ENCODE measurements at places on chromosomes 6 and 20. TPM values are rescaled to one million over a fixed set of nuclear protein-coding genes. Genes with fewer than 3 reads are reported as not detected.

DNA sequence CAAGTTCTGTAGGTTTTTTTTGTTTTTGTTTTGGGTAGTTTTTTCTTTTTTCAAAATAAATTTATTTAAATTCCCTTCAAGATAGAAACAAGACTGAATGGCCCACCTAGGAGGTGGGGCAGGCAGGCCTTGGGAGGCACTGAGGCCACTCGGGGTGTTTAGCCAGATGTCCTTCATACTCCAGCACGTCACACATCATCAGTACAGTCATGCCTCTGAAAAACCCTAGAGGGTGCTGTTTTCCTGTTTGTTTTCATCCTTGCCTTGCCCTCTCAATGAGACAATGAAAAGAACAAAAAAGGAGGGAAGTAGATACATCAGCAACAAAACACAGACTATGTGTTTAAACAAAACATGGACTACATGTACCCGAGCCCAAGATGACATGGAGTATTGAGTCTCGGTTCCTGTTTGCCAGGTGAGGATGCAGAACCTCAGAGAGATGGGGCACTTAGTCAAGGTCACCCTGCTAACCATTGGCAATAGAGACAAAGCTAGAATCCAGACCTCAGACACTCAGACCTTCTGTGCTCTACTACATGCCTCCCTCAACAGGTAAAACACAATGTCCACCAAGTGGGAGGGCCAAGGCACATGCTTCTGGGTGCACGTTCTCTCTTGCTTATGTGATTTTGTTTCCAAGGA lies 26.8 kb upstream of the CLIC5 start:
- H3K4me1 ChIP-seq = peaks cover 8% of the 10 kb centered on the region
- peak; percentile 44 for DNase-seq
- no peak overlapping the region for H3K27ac ChIP-seq
- no peaks in the 10 kb centered on the region for H3K36me3 ChIP-seq
- no peak overlapping the region for H3K4me3 ChIP-seq
- H3K27me3 ChIP-seq = no peaks in the 10 kb centered on the region

DNA sequence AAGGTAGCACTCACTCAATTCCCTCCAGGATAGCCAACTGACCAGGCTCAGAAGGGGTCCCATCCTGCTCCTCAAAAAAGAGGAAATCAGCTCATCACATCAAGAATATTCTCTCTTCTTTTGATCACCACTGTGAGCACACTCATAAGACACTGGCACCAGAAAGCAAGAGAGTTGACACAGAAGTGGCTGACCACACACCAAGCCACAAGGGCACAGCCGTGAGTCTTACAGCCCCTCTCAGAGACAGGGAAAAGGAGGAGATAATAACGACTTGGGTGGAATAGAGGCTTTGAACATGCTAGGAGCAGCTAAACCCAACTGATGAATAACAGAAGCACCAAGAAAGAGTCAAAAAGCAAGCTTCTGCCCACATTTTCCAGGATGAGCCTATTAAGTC lies 249.1 kb upstream of the PREP start:
- H3K36me3 ChIP-seq = no peaks in the 10 kb centered on the region
- no peak for DNase-seq
- peaks cover 25% of the 10 kb centered on the region for H3K27me3 ChIP-seq
- no peak overlapping the region for H3K27ac ChIP-seq
- no peak overlapping the region for H3K4me3 ChIP-seq

DNA sequence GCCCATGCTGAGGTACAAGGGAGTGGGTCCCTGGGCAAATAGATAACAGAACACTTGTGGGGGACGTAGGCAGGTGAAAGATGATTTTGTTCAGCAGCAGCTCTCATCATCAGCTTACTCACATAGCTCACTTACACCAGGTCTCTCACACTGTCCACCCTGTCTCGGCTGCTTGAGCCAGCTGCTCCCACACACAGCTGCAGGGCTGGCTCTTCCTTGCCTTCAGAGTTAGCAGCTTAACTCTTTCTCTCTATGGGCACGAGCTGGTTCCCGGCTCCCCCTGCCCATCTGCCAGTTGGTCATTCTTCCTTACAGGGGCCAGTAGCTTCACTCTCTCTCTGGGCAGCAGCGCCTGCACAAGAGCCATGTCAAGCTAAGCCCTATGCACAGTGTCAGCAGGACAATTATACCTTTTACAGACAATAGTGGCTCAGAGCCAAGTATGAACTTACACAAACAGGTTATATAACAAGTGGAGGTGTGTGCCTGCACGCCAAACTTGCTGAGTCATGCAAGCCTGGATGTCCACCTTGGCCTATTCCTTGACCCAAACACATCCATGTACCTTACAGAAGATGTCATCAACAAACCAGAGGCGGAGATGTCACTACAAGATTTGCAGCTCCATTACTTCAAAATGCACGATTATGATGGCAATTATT lies 18.7 kb downstream of the ZNF391 start:
- no peaks in the 10 kb centered on the region for H3K27me3 ChIP-seq
- no peak for DNase-seq
- no peaks in the 10 kb centered on the region for H3K36me3 ChIP-seq
- no peaks in the 10 kb centered on the region for H3K4me1 ChIP-seq

DNA sequence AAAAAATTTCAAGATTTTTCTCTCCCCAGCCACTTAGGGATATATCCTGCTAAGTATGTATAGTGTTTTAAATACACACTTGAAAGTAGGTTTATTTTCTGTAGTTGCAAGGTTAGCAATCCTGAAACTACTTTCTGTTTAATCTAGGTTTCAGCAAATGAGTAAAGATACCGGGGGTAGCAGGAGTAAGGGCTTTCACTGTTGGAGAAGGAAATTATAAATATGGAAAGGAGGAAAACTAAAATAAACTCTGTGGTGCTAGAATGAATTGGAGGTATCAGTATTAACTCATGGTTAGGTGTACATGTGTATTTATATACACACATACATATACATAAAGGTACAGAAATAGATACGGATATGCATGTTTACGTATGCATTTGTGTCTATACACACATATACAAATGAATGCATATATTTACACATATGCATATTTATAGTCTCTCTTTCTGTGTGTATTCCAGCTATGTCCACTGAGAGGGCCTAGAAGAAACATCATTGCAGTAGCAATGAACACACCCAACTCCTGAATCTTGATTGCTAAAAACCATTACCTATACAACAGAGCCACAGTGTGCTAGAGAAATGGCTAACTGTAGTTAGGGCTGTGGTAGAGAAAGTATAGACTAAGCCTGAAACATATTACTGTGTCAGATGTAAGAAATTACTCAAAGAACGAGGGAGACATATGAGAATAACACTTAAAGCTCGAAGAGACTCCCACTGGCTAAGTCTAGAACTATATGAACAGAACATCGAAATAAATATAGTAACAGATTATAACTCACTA lies 95.9 kb upstream of the EMILIN3 start:
- peaks cover 11% of the 10 kb centered on the region for H3K36me3 ChIP-seq
- H3K4me1 ChIP-seq = no peaks in the 10 kb centered on the region
- DNase-seq = no peak
- H3K27me3 ChIP-seq = no peaks in the 10 kb centered on the region
- H3K27ac ChIP-seq = no peak overlapping the region

GRCh38 chr6:715709-716491 lies 23.0 kb upstream of the EXOC2 start:
- peaks cover 4% of the 10 kb centered on the region for H3K36me3 ChIP-seq
- H3K27me3 ChIP-seq = peaks cover 40% of the 10 kb centered on the region
- H3K4me3 ChIP-seq = no peak overlapping the region
- DNase-seq = no peak
- no peak overlapping the region for H3K27ac ChIP-seq

DNA sequence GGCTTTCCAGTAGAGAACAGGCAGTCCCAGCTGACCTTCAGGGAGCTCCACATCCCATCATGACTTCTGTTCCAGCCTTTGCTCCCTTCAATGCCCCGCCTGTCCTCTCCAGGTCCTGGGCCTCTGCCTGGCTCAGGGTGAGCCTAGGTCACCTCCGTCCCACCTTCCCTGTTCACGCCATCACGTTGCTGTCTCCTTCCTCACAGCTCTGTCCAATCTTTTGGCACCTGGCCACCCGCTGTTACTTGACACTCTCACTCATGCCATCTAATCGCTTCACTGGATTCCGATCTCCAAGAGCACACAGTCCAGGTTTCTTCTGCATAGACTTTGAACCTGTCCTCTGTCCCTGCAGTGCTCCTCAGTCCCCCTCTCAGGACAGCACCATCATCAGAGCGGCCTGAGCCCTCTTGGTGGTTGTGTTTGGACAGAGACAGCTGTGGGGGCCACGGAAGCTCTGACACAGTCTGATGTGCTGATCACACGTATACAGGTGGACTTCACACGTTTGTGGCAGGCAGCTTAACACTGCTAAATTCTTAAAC lies 34.7 kb upstream of the TIAM2 start:
- H3K27ac ChIP-seq = peak overlapping the region; percentile 79
- peak overlapping the region; percentile 29 for H3K4me3 ChIP-seq
- H3K4me1 ChIP-seq = peaks cover 28% of the 10 kb centered on the region

DNA sequence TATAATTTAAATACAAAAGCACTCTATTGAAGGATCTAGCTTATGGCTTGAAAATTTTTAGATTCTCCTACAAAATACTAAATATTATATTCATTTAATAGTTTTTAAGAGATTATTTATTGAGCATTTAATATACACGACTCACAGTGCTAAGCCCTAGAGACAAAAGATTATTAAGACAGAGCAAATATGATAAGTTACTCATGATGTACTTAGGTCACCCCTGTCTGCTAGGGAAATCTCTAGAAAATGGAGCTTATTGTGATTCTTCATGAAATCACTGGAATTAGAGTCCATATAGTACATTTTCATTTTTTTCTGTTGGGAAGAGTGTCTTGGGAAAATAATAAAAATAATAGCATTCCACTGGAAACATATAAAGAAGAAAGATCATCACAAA lies 37.8 kb downstream of the BEND6 start:
- no peak overlapping the region for H3K27ac ChIP-seq
- H3K4me1 ChIP-seq = peaks cover 13% of the 10 kb centered on the region
- no peak overlapping the region for H3K4me3 ChIP-seq
- no peaks in the 10 kb centered on the region for H3K27me3 ChIP-seq

DNA sequence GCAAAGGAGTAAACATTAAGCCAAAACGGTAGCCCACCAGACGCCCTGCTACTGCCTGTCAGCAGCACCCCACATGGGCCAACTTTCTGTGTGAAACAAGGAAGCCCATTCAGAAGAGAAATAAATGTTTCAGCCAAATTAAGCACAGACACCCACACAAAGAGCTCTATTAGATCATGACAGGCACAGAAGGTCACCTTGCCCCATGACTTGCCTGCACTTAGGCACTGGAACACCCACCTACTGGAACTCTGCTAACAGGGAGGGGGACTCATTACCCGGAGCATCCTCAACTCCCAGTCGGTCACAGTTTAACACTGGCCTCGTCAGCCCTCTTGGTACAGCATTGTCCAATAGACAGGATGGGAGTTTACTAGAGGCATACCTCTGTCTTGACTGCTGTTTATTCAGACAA lies 31.8 kb downstream of the GFOD1 start:
- H3K4me1 ChIP-seq = peaks cover 19% of the 10 kb centered on the region
- DNase-seq = no peak
- peaks cover 11% of the 10 kb centered on the region for H3K36me3 ChIP-seq

DNA sequence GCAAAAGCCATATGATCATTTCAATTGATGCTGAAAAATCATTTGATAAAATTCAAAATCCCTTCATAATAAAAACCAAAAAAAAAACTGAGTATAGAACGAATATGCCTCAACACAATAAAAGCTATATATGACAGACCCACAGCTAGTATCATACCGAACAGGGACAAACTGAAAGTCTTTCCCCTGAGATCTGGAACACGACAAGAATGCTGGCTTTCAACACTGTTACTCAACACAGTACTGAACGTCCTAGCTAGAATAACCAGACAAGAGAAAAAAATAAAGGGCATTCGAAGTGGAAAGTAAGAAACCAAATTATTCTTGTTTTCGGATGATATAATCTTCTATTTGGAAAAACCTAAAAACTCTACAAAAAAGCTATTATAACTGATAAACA lies 559.9 kb downstream of the EPM2A start:
- H3K4me1 ChIP-seq = no peaks in the 10 kb centered on the region
- H3K36me3 ChIP-seq = no peaks in the 10 kb centered on the region
- DNase-seq = no peak
- H3K4me3 ChIP-seq = no peak overlapping the region

DNA sequence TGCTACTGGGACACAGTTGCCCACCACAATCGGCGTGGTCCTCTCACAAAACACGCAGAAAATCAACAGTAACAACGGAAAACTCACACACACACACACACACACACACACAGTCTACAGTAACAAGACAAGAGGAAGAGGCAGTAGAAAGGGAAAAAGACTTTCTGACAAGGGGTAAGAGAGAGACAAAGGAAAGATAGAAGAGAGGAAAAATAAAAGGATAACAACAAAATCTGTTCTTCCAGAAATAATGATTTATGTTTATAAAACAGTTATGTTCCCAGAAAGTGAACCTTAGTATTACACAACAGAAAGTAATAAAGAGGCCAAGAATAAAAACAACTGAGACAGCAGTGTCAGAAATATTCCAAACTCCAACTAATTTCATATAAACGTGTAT lies 2.9 kb downstream of the RANBP9 start:
- peak overlapping the region; percentile 87 for H3K4me3 ChIP-seq
- H3K27ac ChIP-seq = peak overlapping the region; percentile 95
- H3K4me1 ChIP-seq = peaks cover 13% of the 10 kb centered on the region
- H3K27me3 ChIP-seq = no peaks in the 10 kb centered on the region

DNA sequence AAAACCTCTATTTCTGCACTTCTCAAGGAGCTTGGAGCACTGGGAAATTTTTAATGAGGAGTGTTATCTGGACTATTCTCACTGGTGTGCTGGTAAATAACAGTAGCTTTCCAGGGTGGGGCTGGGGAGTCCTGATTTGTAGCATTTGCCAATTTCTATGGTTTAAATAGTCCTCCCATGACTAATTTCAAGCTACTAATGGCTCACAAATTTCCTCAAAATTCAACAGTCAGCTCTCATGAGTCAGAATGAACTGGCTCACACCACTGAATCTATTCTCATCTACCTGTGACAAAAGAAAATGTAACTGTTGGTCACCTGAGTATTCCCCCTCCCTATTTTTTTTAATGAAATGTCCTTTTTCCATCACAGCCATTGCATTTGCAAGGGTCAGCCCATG lies 449.6 kb downstream of the KIF16B start:
- H3K36me3 ChIP-seq = no peaks in the 10 kb centered on the region
- no peak overlapping the region for H3K27ac ChIP-seq
- DNase-seq = no peak
- H3K27me3 ChIP-seq = no peaks in the 10 kb centered on the region

DNA sequence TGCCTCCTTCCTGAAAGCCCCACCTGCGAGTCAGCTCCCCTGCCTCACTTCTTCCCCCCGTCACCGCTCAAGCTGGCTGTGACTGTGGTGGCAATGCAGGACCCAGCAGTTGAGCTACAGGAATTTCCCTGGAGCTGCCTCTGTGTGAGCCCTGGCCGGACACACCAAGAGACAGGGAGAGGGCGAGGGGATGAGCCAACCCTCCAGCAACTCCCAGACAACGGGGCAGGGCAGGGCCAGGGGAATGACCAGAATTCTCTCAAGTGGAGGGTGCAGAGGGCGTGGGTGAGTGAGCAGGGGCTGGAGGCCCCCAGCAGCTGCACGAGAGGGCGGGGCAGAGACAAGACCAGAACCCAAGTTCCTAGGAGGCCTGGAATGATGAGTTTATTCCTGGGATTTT lies 4.9 kb upstream of the ARFGAP1 start:
- peaks cover 16% of the 10 kb centered on the region for H3K36me3 ChIP-seq
- H3K4me3 ChIP-seq = no peak overlapping the region
- H3K27ac ChIP-seq = no peak overlapping the region
- H3K27me3 ChIP-seq = peaks cover 63% of the 10 kb centered on the region

DEF6 gene
- 15.4 TPM for total RNA-seq

OR12D3 gene
- not detected for total RNA-seq

GABRR1 gene
- total RNA-seq = not detected

DLK2 gene
- total RNA-seq = 0.86 TPM

EEF1E1 gene
- total RNA-seq = 41.5 TPM

RTF2 gene
- 67.2 TPM for total RNA-seq

Measured in Calu3 (cell line).